ENCODE measurements at places on chromosomes 1 and 21. TPM values are rescaled to one million over a fixed set of nuclear protein-coding genes. Genes with fewer than 3 reads are reported as not detected.

The CITED4 gene
- total RNA-seq: 45.4 TPM

- DNase-seq: no peak
Measured at GRCh38 chr1:242723044-242723716, 198.7 kb upstream of the PLD5 start.

GRCh38 chr1:184403961-184404726 lies 17.3 kb downstream of the C1orf21 start:
- DNase-seq: no peak

DNA sequence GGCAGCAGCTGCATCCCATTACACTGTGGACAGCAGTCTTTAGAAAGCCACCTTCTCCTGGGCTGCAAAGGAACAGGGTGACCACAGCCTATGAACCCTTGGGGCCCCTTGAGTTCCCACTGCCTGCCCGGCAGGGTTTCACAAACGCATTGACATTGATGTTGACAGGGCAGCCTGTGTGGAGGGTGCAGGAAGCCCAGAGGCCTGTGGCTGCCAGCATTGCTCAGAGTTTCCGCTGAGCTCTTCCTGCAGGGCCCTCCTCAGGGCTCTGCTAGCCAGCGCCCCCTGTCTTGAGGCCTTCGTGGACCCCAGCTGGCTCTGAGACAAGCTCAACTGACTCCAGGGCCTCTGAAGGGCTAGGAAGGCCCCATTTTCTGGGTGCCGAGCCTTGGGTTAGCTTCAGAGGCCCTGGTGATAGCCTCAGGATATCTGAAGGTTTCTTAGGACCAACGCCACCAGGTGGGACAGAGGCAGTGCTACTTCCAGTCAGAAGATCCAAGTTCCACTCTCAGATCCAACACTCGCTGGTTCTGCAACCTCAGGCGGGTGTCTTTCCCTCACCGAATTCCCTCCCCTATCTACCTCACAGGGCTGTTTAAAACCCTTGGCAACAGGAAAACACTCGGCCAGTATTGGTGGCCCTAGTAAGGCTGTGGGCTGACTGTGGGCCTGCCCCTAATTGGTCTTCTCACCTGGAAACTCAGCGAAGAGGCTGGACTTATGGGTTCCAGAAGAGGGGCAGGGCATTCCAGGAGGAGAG lies 27.2 kb upstream of the EPS8L3 start:
- peak; percentile 70 for DNase-seq

GRCh38 chr1:68221001-68221979 lies 11.0 kb downstream of the WLS start:
- DNase-seq: no peak
